ENCODE measurements at places on chromosomes 5 and 9. TPM values are rescaled to one million over a fixed set of nuclear protein-coding genes. Genes with fewer than 3 reads are reported as not detected.

The FSTL4 gene
- not detected for total RNA-seq

The SLC6A18 gene
- total RNA-seq: not detected

- DNase-seq: no peak
Observed at GRCh38 chr5:83551821-83552220, 80.3 kb downstream of the VCAN start.

DNA sequence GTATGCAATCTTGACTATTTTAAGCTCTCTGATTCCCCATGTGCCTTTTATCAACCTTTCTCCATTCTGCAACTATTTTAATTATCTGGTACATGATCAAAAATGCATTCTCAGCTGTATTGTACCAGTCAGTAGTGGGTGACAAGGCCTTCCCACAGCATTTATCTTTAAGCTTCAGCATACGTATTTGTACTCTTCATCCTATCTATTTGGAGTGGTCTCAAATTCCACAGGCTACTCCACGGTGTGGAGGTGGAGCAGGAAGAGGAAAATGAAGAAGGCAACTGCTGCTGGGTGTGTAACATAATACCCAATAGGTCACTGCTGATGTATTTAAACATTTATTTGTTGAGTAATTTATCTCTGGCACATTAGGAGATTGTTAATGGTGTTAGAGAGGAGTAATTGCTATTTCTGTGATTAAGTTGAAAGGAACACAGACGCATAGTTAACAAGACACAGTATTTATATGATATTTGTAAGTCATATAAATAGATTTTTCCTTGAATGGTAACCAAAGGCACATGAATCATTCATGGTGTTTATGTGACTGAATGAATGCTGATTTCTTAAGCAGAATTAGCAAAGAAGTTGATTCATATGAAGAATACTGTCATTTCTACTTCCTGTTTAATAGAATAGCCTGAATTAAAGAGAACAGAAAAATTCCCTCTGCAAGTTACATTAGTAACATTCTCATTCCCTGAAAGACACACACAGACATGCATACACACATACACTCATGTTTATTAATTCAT lies 153.8 kb upstream of the NR3C1 start:
- DNase-seq: no peak

GRCh38 chr9:35673132-35674024 lies at the start of gene CA9:
Gene CA9 (plus strand): TSS chr9:35673928. CDS start chr9:35673960, 32 bp downstream.
- DNase-seq: no peak

DNA sequence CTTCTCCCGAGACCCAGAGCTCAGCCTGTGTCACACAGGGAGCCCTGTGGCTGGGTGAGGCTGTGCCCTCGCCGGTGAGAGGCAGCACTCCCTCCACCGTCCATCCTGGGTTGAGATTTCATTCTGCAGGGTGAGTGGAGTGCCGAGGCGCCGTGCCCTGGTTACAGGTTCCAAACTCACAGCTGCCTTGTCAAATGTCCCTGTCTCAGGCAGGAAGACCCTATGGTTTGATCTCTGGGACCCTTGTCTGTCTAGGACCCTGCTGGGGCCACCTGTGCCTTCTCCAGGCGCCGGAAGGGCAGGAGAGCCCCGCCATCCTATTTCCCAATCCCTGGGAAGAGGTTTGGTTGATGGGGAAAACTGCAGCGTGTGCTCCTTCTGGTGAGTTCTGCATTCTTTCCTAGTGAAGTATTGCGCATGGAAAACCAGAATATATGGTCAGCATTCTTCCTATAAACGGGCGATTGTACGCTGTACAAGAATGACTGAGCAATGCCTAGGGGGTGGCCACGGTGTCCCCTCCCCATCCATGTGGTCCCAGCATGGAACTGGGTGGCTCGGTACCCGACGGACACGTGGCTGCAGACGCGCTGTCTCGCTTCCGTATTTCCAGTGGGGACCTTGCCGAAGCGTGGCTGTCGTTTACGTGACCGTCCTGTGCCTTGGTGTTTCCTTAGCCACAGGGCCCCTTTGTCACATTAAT lies 95.9 kb upstream of the COL5A1 start:
- DNase-seq: no peak

DNA sequence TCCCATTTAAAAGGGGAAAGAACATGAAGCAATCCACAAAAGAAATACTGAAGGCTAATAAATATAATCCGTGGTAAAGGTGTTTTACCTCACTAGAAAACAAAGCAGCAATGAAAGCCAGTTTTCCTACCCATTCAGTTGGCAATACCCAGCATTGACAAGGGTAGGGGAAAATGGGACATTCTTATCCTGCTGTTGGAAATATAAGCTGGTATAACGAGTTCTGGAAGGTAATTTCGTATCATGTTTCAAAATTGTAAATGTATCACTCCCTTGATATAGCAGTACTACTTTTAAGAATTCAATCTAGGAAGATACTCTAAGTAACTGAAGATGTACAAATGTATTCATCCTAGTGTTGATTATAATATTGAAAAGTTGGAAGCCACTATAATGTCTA lies 22.9 kb upstream of the RALGPS1 start:
- DNase-seq: no peak

Measured in CD4-positive, alpha-beta memory T cell (primary cell).